ENCODE measurements at places on chromosomes 1 and 21.
A peak's percentile ranks its signal among the peaks of the same experiment; 100 is the strongest.

DNA sequence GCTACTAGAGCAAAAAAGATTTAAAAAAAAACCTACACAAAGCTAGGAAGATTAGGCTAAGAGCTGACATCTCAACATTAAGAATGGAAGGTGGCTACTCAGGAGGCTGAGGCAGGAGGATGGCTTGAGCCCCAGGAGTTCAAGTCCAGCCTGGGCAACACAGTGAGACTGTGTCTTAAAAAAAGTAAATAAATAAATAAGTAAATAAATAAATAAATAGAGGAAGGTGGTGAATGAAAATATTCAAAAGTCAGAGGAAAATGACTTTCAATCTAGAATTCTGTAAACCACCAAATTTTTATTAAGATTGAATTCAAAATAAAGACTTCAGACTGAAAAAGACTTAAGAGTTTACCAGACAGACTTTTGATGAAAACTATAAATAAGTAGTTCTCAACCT, 50.9 kb upstream of the TMPRSS2 start:
- no peak for DNase-seq

GRCh38 chr1:88320291-88320690, 363.8 kb upstream of the PKN2 start:
- no peak for DNase-seq

GRCh38 chr1:115314092-115314491, 24.0 kb downstream of the NGF start:
- no peak for DNase-seq

GRCh38 chr1:91884459-91885212, 1.3 kb downstream of the TGFBR3 start:
- DNase-seq = no peak

- DNase-seq = no peak
Measured at GRCh38 chr1:53529555-53529954, 70.4 kb downstream of the DMRTB1 start.

DNA sequence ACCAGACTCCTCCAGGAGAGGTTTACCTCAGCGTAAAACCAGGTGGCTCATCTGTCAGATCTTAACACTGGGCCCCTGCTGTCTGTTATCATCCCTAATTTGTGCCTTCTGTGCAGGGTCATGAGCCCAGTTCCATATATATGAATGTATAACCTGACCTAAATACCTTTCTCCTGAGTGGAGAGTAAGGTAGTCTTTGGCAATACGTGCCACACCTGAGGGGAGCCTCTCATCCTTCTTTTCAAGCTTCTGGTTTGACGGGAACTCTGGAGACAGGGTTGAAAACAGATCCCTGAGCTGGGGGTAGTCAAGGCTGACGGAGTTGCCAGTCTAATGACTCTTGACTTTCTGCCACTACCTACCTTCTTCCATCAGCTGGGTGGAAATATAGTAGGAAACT, 4.1 kb downstream of the SFT2D2 start:
- no peak for DNase-seq

- DNase-seq = peak; percentile 71
Measured at GRCh38 chr1:109790735-109791494, 27.2 kb upstream of the EPS8L3 start.

DNA sequence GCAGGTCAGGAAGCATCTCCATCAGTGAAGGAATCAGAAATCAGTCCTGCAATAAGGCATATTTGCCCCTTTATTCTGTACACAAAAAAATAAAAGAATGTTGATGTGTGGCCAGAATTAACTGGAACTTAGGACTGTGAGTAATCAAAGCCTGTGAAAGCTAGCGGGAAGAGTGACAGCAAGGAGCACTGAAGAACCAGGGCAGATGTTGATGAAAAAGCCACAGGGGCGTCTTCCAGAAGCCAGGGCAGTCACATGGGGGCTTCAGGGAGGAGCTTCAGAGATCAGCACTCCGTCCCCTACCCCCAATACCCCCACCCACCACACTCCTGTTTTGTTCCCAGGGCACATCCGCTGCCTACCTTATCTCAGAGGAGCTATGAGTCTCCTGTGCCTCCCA, 502.8 kb downstream of the AJAP1 start:
- no peak for DNase-seq

GRCh38 chr1:206068314-206068713, 15.3 kb downstream of the RHEX start:
- no peak for DNase-seq

DNA sequence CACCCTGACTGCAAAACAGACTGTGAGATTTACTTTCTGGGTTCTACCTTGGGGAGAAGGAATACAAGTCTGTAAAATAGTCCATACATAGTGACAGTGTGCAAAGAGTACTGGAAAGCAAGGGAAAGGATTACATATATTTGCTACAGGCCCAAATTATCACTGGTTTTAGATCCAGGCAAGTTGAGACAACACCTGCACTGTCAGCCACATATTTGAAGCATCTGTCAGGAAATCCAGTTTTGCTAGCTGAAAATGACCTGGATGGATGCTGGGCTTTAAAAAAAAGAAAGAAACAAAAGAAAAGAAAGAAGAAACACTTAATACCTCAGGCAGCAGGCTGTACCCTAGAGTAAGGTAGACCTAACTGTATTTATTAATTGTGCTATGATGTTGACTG, 23.9 kb upstream of the SPRR2G start:
- no peak for DNase-seq

- no peak for DNase-seq
Measured at GRCh38 chr21:38804789-38805327, 871 bp upstream of the ETS2 start.

DNA sequence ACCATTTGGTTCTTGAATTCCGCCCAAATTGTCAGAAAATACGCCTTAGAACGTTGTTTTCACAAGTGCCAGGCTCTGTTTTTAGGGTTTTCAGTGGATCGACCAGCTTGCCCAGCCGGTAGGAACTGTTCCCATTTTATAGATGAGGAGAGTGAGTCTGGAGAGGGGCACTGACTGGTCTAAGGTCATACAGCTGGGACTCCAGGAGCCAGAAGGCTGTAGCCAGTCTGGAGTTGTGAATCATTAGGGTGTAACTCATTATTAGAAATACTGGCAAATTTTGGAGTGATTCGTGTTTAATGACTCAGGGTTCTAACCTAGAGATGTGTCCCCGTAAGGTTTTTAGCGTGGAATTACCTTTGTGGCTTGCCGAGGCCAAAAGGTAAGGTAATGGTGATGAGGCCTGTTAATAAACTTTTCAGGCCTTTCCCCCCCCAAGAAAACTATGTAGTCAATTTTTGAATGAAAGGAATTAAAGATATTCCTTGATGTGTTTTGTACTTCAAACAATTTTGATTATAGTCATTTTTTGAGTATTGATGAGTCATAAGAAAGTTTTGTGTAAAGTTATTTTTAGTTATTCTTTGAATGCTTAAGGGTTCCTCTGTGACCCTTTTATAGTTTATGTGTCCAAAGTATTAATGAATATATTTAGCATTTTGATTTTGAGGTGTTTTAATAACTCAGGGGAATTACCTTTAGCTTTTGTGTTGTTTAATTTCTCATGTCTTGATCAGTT, 2.1 kb downstream of the DYRK1A start:
- DNase-seq = no peak

- no peak for DNase-seq
Measured at GRCh38 chr1:207308451-207309190, 12.9 kb upstream of the CD55 start.

All from stimulated activated CD8-positive, alpha-beta memory T cell treated with anti-CD3 and anti-CD28 coated beads, Interleukin-15, amount 100 ng/mL, for 4 hours (primary cell).